ENCODE measurements at places on chromosomes 4 and X. TPM values are rescaled to one million over a fixed set of nuclear protein-coding genes. Genes with fewer than 3 reads are reported as not detected.

CLCN4 gene
- total RNA-seq: 2.1 TPM

TMSB15C gene
- total RNA-seq: 2.6 TPM

DNA sequence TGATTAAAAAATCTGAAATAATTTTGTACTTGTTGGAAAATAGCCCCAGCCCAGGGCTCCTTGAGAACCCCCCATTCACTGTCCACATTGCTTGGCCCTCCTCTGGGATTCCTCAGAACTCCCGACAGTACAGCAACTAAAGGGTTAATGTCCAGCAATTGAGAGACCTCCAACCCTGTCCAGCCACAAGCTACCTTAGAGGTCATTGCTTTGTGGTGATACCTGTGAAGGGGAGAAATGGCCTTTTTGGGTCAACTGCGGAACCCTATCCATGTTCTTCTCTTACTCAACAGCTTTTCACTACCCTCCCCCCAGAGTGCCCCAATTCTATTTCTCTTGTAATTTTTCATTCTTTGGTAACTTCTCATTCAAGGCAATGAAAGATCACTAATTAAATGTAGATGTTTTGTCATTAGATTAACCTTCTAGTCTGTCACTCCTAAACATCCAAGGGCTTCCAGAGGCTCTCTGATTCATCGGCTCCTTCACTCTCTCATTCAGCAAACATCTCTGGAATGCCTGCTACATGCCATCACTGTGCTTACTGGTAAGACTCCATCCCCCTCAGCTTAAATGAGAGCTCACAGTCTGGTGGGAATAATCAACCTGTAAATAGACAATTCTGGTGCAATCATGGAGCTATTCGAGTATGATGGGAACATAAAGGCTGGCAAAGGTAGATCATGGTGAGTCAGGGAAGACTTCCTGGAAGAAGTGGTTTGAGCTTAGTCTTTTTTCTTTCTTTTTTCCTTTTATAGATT, 241.4 kb upstream of the PGRMC2 start:
- DNase-seq: peak; percentile 92

DNA sequence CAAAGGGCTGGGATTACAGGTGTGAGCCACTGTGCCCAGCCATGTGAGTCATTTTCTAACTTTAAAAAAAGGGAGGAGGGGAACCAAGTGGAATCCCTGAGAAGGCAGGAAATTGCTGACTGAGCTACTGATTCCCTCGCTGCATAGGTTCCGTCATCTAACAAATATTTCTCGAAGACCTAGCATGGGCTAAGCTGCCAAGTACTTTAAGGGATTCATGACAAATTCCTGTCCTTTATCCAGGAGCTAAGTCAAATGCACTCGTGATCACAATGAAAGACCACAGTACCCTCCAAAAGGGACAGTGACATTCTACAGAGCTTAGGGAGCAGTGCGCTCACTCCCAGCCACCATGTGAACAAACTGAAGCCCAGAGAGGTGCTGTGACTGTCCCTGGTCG, 33.2 kb upstream of the MAN2B2 start:
- no peak for DNase-seq

GRCh38 chrX:30831082-30831481, 58.0 kb downstream of the TAB3 start:
- peak; percentile 6 for DNase-seq

DNA sequence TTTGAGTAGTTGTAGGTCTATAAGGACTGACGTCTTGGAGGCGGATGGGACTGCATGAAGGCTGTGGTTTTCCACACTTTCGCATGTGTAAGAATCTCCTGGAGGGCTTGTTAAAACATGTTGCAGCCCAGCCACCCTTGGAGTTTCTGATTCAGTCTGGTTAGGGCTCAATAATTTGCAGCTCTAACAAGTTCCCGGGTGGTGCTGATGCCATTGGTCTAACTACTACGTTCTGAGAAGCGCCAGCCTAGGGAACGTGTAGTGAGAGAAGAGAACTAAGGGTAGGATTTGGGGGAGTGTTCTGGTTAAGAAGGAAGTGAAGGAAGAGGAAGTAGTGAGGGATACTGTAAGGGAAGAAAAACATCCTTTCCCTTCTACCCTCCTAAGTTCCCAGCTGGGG, 138.9 kb downstream of the LARP7 start:
- no peak for DNase-seq

GRCh38 chr4:174023641-174024040, 259.8 kb downstream of the FBXO8 start:
- no peak for DNase-seq

UNC5C gene
- 3.9 TPM for total RNA-seq

C1QTNF7 gene
- 1.5 TPM for total RNA-seq

GRCh38 chr4:110087070-110087708, 111.2 kb downstream of the ELOVL6 start:
- peak; percentile 84 for DNase-seq

DNA sequence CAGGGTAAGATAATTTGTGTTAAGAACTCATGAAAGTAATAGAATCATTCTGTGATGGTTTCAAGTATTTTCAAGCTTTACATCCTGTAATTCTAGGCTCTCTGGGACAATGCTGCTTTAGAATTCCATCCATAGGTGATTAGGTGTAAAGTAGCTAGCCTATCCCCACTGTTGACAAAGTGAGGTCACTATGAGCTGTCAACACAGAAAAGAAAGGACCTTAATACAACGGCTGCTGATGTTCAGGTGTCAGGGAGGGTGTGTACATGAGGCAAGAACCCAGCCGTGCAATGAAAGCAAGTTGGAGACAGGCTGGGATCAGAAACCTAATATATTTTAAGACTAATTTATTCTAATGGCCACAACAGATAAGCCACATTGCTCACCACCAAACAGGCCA, 36.8 kb upstream of the SH3RF1 start:
- DNase-seq: no peak

PLAC8 gene
- 0.33 TPM for total RNA-seq

HTN3 gene
- not detected for total RNA-seq

MAOB gene
- 4.6 TPM for total RNA-seq

GRCh38 chr4:72953571-72953970, 115.9 kb downstream of the COX18 start:
- DNase-seq: no peak

GRCh38 chr4:154953691-154954090, 172.6 kb downstream of the RBM46 start:
- DNase-seq: no peak

- peak; percentile 68 for DNase-seq
These were observed 278.3 kb downstream of the FBXW7 start for GRCh38 chr4:152257601-152258066.

- DNase-seq: no peak
These were observed 20.1 kb downstream of the SH3TC1 start for GRCh38 chr4:8219236-8219635.
